ENCODE measurements at places on chromosomes 7 and 10. TPM values are rescaled to one million over a fixed set of nuclear protein-coding genes. Genes with fewer than 3 reads are reported as not detected.

HYAL4 gene
- total RNA-seq = 1.3 TPM

CYP26A1 gene
- total RNA-seq = not detected

TAS2R41 gene
- total RNA-seq = 0.70 TPM

ATP5F1C gene
- total RNA-seq = 311 TPM

CALCR gene
- total RNA-seq = not detected

DNA2 gene
- total RNA-seq = 1.8 TPM

Data from esophagus squamous epithelium (tissue), 5 donors.